ENCODE measurements at places on chromosomes 7 and 10. TPM values are rescaled to one million over a fixed set of nuclear protein-coding genes. Genes with fewer than 3 reads are reported as not detected.

KIAA1549 gene
- total RNA-seq, result 4.1 TPM

PLPP4 gene
- 0.67 TPM for total RNA-seq

DNA sequence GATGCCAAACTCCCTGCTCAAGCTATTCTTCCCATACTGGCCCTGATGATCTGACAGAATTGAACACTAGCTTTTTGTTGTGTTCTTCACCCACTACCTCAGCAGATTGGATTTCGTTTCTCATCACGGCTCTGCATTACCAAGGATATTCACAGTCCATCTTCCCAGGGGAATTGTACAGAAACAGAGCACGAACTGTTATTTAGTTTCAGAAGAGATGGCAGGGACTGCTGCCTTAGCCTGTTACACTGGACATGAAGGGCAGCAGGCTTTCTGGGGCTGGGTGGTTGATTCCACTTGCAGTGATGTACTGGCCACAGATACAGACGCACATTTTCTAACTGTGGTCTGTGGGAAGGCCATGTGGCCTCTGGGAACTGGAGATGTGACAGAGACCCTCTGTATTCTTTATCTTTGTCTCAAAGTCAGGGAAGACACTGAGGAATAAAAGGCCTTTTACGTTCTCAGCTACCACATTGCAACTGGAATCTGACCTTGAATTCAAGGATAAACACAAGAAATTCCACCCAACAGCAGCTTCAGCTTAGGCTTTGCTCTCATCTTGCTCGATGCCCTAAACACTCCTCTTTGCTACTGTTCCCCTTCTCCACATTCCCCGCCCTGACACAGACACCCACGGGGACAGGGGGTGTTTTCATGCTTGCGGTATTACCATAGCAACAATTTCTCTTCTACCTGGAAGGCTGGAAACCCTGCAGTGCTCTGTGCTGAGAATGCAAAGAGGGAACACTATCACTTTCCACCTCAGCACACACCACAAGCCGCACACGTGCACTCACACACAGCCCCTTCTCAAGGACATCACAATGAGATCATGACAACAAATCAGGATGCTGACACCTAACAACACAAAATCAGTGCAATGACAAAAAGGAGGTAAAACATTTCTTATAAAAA, 81.7 kb downstream of the RNF216 start:
- no peak for DNase-seq

FZD1 gene
- 15.5 TPM for total RNA-seq

EMX2 gene
- not detected for total RNA-seq

NUTM2A gene
- 0.20 TPM for total RNA-seq

DNA sequence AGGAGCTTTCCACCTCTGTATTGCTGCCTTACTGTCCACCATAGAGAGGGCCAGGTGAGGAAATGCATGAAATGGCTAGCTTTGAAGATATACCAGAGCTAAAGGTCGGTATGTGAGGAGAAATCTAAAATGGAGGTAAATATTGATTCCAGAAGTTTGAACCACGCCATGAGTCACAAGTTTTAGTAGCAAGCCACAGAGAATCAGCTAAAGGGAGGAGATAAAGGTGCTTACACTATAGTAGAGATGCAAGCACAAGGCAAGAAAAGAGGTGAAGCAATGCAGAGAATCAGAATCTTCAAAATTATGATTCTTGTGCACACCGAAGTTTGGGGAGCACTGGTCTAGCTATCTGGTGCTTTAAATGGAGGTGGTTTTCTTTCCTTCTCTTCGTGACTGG, 3.0 kb upstream of the GSAP start:
- DNase-seq, result no peak

DNA sequence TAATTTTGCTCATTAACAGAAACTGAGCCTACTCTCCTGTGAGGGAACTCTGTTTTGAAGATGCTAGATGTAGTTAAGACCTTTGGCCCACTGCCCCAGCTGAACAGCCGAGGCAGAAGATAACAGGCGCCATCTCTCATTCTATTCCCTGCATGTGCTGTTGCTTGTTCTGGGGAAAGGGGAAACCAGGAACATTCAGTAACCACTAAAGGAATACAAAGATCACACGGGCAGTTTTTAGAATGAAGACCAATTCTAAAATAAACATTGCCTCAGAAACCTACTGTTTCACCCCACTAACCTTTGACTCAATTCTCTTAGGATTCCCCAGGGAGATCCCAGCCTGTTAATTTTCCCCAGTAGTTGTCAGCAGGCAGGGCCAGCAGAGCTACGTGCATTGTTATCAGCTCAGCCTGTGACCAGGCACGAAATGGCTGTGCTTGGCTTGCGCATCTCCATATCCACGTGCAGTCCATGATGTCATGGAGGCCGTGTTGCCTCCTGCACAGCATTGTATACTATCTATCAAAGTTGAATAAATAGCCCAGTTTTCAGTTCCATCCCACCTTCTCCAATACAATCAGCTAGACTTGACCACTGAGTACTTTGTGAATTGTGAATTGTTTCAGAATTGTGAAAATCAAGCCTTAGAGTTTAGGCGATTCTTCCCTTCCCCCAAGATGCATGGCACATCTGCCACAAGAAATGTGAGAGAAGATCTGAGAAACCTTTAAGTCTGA, 36.0 kb downstream of the ANK3 start:
- no peak for DNase-seq

DNA sequence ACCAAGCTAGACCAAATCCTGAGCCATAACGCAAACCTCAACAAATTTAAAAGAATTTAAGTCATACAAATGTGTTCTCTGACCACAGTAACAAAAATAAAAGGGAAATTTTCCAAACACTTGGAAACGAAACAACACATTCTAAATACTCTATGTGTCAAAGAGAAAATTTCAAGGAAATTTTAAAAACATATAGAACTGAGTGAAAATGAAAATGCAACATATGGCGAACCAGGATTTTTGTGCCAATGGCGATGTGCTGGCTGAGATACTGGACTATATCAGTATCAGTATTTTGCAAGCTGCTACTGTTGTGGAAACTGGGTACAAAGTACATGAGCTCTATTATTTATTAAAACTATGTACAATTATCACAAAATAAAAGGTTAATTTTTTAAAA, 34.1 kb downstream of the KNDC1 start:
- no peak for DNase-seq

DNA sequence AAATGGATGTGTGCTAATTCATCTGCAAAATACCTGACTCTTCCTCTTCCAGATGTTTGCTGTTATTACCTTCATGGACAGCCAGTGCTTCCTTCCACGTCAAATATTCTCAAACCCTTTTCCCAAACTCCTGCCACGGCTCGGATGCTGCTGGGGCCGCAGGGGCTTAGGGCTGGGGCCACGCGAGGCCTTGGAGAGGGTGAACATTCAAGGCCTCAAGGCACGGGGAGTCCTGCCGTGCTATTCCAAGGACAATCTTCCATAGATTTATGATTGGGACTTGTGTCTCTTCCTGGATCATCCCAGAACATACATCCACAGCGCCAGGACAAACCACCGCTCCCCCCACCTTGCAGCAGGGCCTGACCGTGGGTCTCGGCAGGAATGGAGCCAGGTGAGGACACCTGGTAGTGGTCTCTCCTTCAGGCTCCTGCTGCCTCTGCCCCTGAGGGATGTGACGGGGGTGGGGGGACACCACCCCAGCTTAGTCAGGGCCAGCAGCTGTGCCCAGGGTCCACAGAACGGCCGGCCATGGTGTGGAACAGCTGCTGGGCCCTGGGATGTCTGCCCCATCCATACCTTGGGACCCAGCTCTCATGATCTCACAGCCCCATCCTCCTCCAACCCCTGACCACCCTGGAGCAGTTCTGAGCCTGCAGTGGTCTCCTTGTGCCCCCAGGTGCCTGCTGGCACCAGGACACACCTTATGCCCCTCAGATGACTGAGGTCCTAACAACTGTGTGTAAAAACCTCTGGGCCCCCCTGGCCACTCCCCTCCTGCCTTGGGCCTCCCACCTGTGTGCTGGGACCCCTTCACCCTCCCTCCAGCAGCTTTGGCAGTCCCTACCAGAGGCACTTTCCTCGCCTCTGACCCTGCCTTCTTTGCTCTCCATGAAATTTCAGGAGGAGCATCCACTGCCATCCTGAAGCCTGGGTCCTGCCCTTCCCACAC, 16.7 kb downstream of the VIPR2 start:
- DNase-seq, result no peak

DNA sequence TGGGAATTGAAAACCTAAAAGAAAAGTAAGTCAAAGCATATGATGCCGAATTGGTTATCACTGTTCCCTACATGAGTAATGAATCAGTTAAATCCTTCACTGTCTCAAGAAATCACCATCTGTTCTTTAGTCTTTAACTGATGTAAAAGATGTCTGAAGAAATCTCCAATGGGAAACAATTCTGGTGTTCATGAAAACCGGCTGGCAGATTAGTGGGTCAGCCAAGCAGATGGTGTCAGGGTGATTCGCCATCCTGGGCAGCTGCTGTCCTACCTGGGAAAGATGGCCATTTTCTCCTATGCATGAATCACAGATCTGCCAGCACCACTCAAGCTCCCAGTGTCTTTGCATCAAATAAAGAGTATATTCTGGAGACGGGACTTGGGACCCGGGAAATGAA, 925.2 kb upstream of the GHITM start:
- DNase-seq, result no peak

GRCh38 chr7:133664528-133664927, 411.6 kb downstream of the EXOC4 start:
- no peak for DNase-seq

DGKB gene
- total RNA-seq, result not detected

PTPRZ1 gene
- 0.84 TPM for total RNA-seq

DNA sequence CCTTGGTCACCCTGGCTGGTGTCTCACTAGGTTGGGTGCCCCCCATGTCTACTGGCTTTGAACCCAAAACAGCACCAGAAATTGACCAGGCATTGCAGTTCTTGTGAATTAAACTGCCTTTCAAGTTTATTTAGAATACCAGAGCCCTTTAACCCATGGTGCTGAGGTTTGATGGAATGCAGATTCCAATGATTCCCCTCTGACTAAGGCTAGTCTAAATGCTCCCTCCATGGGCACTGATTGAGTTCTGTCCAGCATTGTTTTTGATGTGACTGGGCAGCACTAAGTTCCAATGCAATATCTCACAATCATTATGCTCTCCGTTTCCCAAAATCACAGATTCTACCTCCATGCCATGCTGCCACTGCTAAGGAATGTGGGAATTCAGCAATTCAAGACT, 1047.4 kb upstream of the LRRN3 start:
- no peak for DNase-seq

SLC13A1 gene
- total RNA-seq, result not detected

TSPAN12 gene
- 25.7 TPM for total RNA-seq

ADRA2A gene
- 8.9 TPM for total RNA-seq

DNA sequence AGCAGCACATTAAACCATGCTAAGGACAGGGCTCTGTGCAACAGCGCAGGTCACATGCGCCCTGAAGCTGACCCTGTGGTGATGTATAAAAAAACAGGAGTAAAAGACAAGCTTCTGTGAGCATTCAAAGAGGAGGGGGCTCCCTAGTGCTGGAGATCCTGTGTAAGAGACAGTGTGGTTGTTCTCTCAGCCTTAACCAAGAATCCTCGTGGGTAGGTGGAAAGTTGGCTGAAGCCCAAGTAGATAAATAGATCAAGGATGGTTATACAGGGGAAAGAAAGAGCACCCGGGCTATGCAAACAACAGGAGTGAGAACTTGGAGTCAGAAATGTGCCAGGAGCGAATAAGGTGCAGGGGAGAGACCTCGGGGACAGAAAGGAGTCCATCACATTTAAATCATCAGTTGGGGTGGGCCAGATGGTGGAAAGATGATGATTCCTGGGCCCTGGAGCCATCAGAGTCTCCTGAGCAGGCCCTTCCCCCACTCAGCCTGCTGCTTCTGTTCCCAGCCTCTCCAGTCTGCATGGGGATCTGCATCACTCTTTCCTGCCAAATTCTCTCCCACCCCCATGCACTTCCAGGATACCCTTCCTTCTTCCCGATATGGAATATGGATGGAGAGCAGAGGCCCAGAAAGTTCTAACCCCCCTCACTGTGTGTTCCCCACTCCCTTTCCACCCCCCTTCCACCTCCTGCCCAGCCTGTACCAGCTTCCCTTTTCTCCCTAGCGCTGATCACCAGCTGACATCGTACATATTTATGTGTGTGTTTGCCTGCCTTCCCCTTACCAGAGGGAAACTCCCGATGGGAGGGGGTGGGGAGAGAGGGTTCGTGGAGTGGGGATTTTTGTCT, 78.1 kb upstream of the PRR15 start:
- no peak for DNase-seq

- DNase-seq, result no peak
These were observed 67.0 kb downstream of the GRID1 start for GRCh38 chr10:86299562-86299961.

- DNase-seq, result no peak
These were observed 51.8 kb upstream of the CDC14C start for GRCh38 chr7:48872548-48872947.

DNA sequence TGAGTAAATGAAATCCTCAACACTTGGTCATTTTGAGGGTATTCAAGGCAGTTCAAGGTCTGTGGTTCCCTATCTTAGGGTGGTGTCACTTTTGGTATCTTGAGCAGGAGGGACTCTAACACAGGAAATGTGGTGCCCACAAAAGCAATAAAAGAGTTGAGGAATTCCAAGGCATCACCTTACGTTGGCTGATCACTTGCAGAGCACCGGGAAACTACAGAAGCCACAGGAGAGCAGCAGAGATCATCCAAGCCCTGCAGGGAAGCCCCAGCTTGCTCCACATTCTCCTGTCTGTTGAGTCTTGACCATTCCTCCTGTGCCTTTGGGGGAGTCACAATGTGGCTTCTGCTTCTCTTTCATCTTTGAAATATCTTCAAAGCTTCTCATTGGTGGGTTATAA, 565.8 kb upstream of the ADARB2 start:
- no peak for DNase-seq

- DNase-seq, result no peak
These were observed 27.6 kb upstream of the BMS1 start for GRCh38 chr10:42755028-42755451.

DNA sequence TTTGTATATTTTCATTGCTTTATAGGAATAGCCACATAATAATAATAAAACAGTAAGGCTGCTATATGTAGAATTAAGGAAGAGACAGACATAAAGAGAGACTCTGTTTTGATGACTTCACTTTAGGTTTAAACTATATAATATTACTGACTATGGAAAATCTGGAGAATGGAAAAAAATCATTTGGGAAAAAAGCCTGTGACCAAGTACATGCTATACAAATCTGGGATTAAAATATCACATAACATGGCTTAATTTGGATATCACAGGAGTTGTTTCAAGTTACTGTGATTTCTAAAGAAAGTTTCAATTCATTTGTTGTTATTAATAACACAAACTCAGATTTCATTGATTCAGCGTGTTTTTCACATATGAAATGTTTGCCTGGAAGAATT, 7.7 kb downstream of the PLCE1 start:
- no peak for DNase-seq

DNA sequence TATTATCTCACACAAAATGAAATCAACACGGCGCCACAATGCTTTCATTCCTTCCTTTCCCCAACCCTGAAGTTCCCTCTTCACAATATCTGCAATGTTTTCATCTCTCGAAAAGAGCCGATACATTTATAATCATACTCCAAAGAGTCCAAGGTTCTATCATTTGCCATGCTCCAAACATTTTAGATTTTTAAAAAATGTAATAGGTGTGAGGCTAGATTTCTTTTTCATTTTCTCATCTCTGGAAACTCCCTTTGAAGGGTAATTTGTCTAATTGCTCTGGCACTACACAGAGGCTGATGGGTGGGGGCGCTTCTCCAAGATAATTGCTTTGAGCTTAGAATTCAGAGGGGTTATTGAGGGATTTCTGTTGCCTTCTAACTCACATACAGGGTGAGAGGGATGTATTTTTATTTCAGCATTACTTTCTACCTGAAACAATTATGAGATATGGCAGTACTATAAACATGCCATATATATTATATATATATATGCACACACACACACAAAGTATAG, 4.9 kb downstream of the DLX5 start:
- no peak for DNase-seq

RBM20 gene
- 0.55 TPM for total RNA-seq
